ENCODE measurements at places on chromosomes 6 and 20. TPM values are rescaled to one million over a fixed set of nuclear protein-coding genes. Genes with fewer than 3 reads are reported as not detected.
A peak's percentile ranks its signal among the peaks of the same experiment; 100 is the strongest.

The PDSS2 gene
- 10.3 TPM for total RNA-seq

DNA sequence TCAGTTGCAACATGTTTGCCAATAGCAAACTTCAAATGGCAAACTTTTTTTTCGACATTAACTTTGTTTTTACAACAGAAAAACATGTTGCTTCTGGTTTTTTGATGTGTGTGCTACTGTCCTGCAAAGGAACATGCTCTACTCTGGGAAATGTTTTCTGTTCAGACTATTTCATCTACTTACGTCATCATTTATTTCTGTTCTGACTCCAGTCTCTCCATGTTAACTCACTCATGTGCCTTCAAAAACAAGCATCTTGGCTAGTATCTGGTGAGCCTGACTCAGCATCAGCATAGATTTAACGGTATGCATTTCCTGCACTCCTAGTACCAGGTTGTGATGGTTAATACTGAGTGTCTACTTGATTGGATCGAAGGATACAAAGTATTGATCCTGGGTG, 36.1 kb upstream of the MAP7 start:
- H3K4me1 ChIP-seq: no peaks in the 10 kb centered on the region
- no peak overlapping the region for H3K27ac ChIP-seq
- DNase-seq: no peak
- no peak overlapping the region for H3K4me3 ChIP-seq
- H3K27me3 ChIP-seq: no peaks in the 10 kb centered on the region

The PTCRA gene
- not detected for total RNA-seq

The CNR1 gene
- total RNA-seq: not detected

The C20orf144 gene
- total RNA-seq: 0.51 TPM

DNA sequence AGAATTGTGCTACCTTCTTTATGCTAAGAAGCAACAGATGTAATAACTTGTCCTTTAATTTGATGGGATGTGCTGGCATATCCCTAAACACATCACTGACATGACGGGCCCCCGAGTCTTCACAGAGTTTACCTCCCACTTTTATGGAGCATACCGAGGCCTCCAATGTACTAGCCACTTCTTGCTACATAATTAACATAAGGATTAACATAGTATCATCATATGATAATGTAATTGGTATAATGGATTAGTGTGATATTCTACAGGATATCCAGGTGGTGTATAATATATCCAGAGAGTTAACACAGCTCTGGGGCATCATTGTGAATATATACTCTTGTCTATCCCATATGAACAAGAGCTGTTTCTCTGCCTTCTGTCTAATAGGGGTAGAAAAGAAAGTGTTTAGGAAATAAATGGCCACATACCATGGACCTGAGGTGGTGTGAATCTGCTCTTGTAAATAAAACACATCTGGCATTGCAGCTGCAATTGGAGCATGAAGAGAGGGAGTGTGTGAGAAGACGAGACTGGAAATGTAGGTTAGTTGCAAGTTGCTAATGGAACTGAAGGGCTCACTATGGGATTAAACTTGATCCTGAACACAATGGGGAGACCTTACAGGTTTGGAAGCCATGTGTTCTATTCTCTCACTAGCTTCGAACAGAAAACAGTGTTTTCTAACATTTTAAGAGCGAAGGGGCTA, 102.3 kb downstream of the IYD start:
- H3K4me3 ChIP-seq: no peak overlapping the region
- no peaks in the 10 kb centered on the region for H3K27me3 ChIP-seq
- H3K4me1 ChIP-seq: no peaks in the 10 kb centered on the region
- no peaks in the 10 kb centered on the region for H3K36me3 ChIP-seq
- DNase-seq: no peak

The USP49 gene
- total RNA-seq: 18.5 TPM

The ULBP1 gene
- 5.4 TPM for total RNA-seq

DNA sequence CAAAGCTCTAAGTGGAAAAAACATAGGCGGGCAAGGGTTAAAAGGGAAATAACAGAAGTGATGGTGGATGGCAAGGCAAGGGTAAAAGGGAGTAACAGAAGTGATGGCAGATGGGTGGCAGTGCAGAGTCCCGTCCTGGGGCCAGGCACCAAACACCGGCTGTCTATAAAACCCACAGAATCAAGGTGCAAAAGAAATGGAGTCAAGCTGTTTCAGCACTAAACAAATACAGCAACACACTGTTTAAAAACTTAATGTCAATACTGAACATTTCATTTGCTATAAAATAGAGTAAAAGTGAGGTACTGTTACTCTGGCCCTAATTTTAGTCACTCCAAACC, 87.6 kb downstream of the MAN1A1 start:
- no peaks in the 10 kb centered on the region for H3K27me3 ChIP-seq
- H3K4me3 ChIP-seq: no peak overlapping the region
- H3K27ac ChIP-seq: no peak overlapping the region

The BMP6 gene
- 0.61 TPM for total RNA-seq

The KCNK15 gene
- total RNA-seq: 2.9 TPM

GRCh38 chr20:32155017-32155981, 45.8 kb downstream of the TM9SF4 start:
- peak; percentile 84 for DNase-seq
- H3K27ac ChIP-seq: no peak overlapping the region
- no peaks in the 10 kb centered on the region for H3K27me3 ChIP-seq
- H3K4me3 ChIP-seq: no peak overlapping the region
- peaks cover 6% of the 10 kb centered on the region for H3K4me1 ChIP-seq

- H3K4me1 ChIP-seq: no peaks in the 10 kb centered on the region
- no peaks in the 10 kb centered on the region for H3K36me3 ChIP-seq
- H3K27me3 ChIP-seq: no peaks in the 10 kb centered on the region
- no peak overlapping the region for H3K4me3 ChIP-seq
Observed at GRCh38 chr6:22298475-22298890, 1.6 kb upstream of the PRL start.

- peak; percentile 50 for DNase-seq
- H3K27me3 ChIP-seq: no peaks in the 10 kb centered on the region
- no peak overlapping the region for H3K27ac ChIP-seq
- no peaks in the 10 kb centered on the region for H3K36me3 ChIP-seq
- no peak overlapping the region for H3K4me3 ChIP-seq
Observed at GRCh38 chr6:118580585-118581419, 32.7 kb downstream of the PLN start.

DNA sequence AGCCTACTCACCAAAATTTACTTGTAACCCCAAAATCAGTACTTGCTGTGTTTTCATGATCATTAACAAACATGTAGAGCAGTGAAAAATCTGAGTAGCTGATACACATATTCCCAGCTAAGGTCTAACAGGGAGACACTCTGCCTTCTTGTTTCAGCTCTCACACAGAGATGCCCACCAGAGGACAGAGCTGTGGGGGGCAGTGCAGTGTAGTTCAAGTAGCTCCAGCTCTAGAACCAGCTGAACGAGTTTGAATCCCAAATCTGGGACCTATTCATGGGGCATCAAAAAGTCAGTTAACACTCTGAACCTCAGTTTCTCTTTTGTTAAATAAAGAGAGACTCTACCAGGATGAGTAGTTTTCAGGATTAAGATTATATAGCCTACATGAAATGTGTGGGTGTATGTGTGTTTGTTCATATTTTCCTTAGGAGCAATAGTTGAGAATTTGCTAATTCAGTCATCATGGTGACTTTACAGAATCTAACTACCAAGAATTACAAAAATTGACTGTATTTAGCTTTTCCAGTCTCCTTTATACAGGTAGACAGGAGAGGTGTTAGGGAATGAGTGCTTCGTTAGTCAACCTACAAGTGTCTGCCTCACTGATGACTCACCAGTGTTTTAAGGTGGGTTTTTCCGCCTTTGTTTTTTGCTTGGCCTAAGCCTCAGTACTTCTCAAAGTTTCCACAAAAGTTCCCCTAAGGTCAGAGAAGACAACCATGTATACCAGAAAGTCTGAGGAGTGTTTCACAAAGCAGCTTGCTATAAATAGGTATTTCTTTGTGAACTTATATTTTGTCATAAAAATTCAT, 164.0 kb upstream of the RUNX2 start:
- no peaks in the 10 kb centered on the region for H3K36me3 ChIP-seq
- H3K27ac ChIP-seq: no peak overlapping the region
- no peaks in the 10 kb centered on the region for H3K4me1 ChIP-seq

DNA sequence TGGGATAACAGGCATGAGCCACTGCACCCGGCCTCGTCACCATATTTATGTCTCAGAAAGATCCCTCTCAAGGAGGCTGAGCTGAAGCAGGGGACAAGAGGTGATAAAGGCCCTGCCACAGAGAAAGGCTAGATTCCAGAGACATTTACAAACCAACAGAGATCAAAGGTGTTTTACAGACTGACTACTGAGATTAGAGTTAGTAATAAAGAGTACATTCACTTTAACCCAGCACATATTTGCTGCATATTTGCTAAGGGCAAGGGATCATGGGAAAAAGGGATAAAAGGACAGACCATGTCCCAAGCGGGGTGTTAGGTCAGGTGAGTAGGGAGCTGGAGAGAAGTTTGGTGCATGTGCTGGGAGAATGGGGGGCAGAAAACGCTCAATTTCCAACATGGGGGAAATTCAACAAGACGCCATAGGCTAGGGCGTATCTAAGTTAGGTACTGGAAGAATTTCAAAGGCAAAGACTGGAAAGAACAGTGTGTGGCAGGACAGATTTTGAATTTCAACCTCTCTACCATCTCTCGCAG, 43.8 kb upstream of the SEC63 start:
- DNase-seq: peak; percentile 46
- H3K4me1 ChIP-seq: peaks cover 29% of the 10 kb centered on the region
- H3K36me3 ChIP-seq: no peaks in the 10 kb centered on the region
- H3K27me3 ChIP-seq: no peaks in the 10 kb centered on the region
- H3K27ac ChIP-seq: peak overlapping the region; percentile 91
- no peak overlapping the region for H3K4me3 ChIP-seq

DNA sequence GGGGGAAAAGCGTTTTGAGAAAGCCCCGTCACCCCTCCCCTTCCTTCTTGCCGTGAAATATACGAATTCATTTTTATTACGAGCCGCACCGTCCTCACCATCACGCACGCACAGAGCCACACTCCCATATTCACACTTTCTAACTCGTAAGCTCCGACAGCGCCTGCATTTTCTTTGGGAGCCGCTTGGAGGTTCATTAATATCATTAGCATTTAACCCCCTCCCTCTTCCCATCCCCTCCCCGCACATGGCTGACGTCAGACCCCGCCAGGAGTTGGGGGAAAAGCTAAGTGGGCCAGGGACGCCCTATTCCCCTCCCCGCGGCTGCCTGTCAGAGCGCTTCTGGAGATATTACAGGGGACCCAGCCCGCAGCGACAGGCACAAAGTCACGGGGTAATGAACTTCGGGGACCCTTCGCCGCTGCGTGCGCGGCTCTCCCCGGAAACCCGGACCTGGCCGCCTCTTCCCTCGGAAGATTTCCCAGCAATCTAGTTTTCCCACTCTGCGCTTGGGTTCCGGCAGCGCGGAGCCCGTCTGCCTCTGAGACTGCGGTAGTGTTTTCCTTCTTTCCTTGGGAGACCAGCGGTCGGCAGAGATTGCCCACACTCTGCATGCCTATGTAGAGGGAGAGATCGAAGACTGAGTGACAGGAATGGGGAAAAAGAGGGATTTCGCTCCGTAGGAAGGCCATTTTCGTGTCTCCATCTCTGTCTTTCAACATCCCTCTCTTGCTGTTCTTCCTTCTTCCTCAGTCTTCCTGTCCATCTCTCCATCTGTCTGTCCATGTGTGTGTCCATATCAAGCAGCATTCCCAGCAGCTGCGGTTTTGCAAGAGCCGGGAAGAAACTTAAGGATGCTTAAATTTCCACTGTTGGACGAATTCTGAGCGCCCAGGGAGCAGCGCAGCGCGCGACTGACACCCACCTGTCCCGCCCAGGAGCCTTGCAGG, at the start of gene NR2E1:
Gene NR2E1 (plus strand): TSS at position 309 of the 950 bp plus-strand sequence. CDS start 744 bp downstream, outside the sequence.
- peak; percentile 50 for DNase-seq
- H3K27me3 ChIP-seq: no peaks in the 10 kb centered on the region
- H3K4me3 ChIP-seq: peak within 1 kb of the TSS; percentile 50
- H3K36me3 ChIP-seq: no peaks in the 10 kb centered on the region
- H3K27ac ChIP-seq: peak within 1 kb of the TSS; percentile 15

The PPIL4 gene
- total RNA-seq: 28.3 TPM

The SEMG1 gene
- not detected for total RNA-seq

- H3K4me1 ChIP-seq: peaks cover 36% of the 10 kb centered on the region
- H3K27ac ChIP-seq: peak overlapping the region; percentile 97
- DNase-seq: peak; percentile 86
- H3K4me3 ChIP-seq: no peak overlapping the region
Observed at GRCh38 chr6:56399250-56399671, 151.9 kb upstream of the COL21A1 start.

DNA sequence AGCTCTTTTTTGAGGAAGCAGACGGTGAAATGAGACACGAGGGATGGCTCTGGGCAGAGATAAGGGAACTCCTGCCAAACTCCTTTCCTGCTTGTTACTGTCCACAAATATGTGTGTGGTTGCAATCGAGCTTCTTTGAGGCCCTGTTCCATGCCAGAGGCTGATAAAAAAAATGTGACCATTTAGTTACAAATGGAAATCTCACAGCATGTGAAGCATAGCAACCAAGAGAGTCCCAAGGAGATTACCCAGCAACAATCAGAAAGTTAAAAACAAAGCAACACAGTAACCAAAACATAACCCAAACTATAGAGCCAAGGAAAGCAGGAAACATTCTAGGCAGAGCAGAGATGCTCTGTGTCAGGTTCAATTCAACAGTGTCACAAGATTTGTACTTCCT, 35.4 kb upstream of the HMGN3 start:
- no peak overlapping the region for H3K4me3 ChIP-seq
- no peaks in the 10 kb centered on the region for H3K36me3 ChIP-seq
- DNase-seq: no peak
- no peaks in the 10 kb centered on the region for H3K4me1 ChIP-seq

- no peaks in the 10 kb centered on the region for H3K36me3 ChIP-seq
- peaks cover 30% of the 10 kb centered on the region for H3K4me1 ChIP-seq
Observed at GRCh38 chr6:33751771-33752645, 5.3 kb upstream of the IP6K3 start.

- no peaks in the 10 kb centered on the region for H3K4me1 ChIP-seq
- H3K36me3 ChIP-seq: no peaks in the 10 kb centered on the region
- peak overlapping the region; percentile 95 for H3K27ac ChIP-seq
- DNase-seq: peak; percentile 61
- H3K27me3 ChIP-seq: no peaks in the 10 kb centered on the region
- peak overlapping the region; percentile 55 for H3K4me3 ChIP-seq
Observed at GRCh38 chr6:150417899-150418826, 49.4 kb downstream of the IYD start.

DNA sequence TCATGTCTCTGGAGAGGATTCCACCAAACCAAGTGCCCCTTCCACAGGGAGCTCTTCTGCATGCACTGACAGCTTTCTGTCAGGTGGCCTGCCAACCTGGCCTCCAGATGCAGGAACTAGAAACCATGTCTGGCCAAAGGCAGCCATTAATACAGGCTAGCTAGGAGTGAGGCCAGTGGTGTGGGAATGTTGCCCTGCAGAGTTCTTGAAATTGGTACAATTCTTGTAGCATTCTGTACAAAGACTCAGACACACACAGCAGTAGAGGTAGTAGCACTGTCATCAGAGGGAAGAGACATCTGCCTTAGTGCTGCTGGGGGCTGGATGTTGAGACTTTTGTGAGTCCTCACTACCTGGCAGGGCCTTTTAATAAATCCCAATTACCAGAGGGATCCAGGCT, 48.8 kb downstream of the RNF24 start:
- H3K36me3 ChIP-seq: no peaks in the 10 kb centered on the region
- H3K4me3 ChIP-seq: no peak overlapping the region
- DNase-seq: no peak
- H3K27me3 ChIP-seq: no peaks in the 10 kb centered on the region
- no peak overlapping the region for H3K27ac ChIP-seq
- peaks cover 25% of the 10 kb centered on the region for H3K4me1 ChIP-seq
